ENCODE measurements at places on chromosomes 6 and 20.
A peak's percentile ranks its signal among the peaks of the same experiment; 100 is the strongest.

DNA sequence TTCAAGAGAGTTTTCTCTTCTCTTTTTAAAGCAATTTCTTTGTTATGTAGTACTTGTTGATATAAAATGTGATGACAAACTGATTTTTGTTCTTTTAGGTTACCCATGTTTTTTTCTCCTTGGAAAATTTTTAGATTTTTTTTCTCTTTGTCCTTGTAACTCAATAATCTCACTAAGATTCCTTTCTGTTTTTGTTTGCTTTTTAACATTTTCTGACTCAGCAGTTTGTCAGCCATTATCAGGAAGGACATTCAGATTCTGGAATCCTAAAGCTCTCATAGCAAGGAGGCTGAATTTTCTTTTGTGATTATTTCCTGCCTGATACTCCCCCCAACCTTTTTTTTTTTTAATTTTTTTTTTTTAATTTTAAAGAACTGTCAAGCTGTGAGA lies 75.2 kb upstream of the CITED2 start:
- DNase-seq: no peak

GRCh38 chr6:4446982-4447381 lies 311.6 kb upstream of the ECI2 start:
- DNase-seq: no peak

GRCh38 chr20:38043512-38044300 lies 10.2 kb downstream of the RPRD1B start:
- peak; percentile 58 for DNase-seq

DNA sequence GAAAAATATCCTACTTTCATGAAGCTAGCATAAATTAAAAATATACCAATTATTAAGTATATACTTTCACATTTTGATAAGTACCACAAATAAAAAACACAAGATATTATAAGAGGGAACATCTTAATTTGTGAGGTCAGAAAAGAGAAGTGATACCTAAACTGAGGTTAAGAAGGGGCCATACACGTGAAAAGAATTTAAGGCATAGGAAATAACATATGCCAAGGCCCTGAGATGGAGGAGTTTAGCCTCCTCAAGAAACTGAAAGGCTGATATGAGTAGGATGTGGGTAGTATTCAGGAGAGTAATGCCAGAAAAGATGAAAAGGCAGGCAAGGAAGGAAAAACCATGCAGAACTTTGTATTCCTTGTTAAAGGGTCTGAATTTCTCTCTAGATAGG lies 116.6 kb upstream of the HTR1E start:
- no peak for DNase-seq

DNA sequence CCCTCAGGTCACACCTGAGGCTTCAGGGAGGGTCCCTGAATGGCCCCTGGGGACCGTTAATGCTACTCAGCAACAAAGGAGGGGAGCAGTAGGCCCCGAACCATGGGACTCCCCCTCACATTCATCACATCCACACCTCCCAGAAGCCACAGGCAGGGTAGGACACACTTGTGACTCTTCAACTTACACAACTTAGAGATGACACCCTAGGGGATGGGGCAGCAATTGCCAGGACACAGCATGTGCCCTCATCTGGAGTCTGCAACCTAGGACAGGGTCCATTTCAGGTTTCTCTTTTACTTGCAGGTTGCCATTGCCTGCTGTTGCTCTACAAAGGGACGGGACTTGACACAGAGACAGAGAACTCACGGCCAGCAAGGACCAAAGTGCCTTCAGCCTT lies 770 bp downstream of the ULBP3 start:
- no peak for DNase-seq

DNA sequence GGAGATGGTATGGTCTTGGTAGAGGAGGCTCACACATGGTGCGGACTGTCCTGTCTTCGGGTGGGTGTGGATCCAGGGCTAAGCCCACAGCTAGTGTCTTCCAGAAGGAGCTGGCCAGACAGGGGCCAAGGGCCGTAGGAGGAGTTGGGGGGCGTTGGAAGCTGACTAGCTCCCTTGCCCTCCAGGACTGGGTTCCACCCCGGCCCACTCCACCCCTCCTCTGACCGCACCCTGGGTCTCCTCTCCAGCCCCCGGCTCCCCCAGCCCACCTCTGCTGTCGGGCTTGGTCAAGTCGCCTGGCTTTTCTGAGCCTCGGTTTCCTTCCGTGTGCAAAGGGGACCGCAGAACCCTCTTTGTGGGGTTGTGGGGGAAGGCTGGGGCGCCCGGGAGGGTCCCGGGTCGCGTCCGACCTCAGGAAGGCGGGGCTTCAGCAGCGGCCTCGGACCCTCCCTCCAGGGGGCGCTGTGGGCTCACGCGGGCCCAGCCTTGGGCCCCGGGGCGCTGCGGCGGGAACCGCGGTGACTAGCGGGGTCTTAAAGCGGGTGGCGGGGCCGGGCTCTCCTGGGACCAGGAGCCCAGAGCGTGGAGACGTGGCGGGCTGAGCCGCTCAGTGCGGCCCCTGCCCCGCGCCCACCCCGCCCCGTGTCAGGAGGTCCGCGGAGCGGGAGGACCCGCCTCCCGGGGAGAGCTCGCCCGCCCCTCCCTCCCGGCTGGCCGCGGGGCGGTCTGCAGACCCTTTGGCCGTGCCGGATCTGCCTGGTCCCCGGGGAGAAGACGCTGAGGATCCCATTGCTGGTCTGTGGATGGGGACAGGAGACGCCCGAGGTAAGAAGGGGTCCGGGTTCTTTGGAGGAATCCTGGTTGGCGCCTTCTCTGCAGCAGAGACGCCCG lies 5.4 kb downstream of the NPBWR2 start:
- peak; percentile 61 for DNase-seq

DNA sequence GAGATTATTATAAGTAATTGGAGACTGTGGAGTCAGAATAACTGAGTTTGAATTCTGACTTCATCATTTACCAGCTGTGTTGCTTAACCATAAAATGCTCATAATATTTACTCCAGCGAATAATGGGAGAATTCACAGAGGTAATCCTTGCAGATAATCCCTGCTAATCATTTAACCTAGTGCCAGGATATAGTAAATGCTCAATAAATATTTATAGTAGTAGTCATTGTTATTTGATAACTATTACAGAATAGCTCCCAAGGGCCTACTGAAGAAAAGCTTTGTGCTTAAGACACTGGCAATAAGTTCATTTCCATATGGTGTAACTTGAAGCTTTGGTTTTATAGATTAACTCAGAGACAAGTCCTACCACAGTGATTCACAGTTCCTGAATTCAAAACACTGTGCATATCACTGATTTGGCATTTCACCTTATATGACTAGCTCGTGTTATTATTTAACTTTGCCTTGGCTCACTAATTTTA lies 208.8 kb upstream of the PLCB4 start:
- no peak for DNase-seq
